LHCN-M2 (cell line): ENCODE measurements at places on chromosomes 6 and 20.

DNA sequence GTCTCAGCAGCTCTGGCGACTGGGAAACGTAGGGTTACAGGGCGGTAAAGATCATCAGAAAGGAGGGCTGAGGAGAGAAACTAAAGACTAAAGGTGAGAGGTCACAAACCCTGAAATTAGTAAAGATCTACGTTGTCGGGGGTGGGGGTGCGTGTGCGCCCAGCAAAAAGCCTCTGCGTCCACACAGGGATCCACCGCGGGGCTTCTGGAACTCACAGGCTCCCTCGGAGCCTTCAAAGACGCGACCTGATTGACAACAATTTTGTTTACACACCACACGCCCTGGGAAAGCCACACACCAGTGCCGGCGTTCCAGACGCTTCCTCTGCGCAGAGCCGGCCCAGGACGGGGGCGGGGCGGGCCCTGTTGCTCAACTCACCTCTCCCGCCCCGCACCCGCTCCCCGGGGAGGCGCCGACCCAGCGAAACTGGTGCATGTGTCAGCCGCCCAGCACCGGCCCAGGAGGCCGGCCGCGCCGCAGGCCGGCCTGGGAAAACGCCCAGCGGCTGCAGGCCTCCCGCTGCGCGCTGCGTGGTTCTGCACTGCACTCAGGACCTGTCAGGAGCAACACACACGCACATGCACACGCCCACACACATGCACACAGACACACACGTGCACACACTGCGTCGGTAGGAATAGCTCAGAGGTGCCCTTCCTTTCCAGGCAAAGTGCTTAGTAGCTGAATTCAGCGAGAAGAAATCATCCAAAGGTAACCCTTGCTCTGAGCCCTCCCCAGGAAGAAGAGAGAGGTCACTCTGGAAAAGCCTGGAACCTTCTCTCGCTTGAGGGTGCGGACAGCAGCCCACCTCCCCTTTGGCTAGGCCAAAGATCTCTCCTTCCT is 57.2 kb upstream of the ARID1B start:
- peak; percentile 69 for DNase-seq

DNA sequence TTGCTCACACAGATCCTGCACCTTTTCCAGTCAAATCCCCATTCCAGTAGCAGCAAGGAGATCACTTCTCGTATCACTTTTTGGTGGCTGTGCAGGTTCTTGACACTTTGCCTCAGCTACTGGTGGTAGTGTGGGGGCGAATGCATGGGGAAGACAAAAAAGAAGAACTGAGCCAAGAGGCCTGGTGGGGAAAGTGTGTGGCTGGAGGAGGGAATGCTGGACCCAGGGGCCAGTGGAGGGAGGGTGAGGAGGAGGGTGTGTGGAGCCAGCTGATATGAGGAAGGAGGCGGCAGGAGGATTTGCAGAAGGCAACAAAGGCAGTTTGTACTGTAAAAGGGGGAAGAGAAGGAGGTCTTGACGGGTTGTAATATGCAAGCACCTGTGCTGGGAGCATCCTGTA is 15.7 kb upstream of the HLA-C start:
- DNase-seq = no peak

DNA sequence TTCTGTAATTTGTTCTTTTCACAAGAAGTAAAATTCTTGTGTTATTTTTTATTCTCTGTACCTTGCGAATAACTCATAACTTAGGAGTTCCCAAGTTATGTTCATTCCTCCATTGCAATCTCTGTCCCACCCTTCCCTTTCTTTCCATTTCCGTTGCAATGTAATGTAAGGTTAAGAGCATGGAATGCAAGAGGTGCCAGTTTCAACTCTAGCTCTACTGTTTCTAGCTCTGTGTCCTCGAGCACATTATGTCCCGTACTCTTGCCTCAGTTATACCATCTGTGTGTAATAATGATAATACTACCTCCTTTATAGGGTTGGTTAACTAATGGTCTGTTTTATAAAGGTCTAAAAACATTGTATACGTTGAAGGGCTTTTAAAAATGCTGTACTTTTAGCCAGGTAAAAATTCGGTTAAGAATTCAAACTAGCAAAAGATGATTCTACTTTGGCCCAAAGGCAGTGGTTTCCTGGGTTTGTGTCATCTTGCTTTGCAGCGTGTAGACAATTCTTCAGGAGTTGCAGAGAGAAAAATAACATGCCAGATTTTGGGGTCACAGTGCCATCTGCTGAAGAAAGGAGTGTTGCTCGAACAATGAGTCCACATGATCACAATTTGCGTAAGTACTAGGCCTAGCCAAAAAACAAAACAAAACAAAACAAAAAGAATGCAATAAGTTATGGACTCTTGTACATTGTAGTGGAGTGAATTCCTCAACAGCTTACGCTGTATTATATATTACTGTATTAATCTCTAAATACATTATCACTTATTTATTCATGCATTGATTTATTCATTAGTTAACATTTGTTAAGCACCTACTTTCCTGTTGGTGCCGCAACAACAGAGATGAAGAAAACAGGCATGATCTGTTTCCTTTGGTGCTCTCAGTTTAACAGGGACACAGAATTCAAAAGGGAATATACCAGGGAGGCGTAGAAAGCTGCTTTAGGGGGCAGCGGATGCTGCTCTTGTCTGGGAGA is 10.0 kb upstream of the PFDN4 start:
- peak; percentile 64 for DNase-seq

- DNase-seq = peak; percentile 26
These were observed 107.4 kb downstream of the SCML4 start for GRCh38 chr6:107716688-107717089.

- DNase-seq = no peak
These were observed 50.2 kb upstream of the NOP56 start for GRCh38 chr20:2602046-2602735.

DNA sequence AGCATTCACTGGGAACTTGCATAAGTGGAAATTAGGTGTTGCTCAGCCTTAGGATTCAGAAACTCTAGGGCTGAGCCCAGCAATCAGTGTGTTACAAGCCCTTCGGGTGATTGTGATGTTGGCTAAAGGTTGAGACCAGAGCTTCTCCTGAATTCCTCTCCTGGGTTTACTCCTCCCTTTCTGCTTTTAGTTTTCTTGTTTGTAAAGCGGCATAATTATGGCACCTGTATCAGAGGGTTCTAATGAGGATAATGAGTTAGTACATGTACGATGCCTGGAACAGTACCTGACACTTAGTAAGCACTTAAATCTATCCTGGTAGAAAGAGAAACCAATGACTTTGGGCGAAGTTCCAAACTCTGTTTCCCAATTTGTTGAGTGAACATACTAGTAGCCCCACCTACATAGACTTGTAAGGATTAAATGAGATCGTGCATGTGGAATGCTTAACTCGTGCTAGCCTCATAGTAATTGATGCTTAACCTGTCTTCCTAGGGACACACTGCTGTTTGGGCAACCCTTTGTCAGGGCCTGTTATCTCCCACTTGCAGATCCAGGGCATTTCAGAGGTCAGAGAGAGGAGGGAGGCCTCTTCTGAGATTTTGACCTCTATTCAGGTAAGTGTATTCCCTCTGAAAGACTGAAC is 932 bp upstream of the EZR start:
- DNase-seq = no peak

DNA sequence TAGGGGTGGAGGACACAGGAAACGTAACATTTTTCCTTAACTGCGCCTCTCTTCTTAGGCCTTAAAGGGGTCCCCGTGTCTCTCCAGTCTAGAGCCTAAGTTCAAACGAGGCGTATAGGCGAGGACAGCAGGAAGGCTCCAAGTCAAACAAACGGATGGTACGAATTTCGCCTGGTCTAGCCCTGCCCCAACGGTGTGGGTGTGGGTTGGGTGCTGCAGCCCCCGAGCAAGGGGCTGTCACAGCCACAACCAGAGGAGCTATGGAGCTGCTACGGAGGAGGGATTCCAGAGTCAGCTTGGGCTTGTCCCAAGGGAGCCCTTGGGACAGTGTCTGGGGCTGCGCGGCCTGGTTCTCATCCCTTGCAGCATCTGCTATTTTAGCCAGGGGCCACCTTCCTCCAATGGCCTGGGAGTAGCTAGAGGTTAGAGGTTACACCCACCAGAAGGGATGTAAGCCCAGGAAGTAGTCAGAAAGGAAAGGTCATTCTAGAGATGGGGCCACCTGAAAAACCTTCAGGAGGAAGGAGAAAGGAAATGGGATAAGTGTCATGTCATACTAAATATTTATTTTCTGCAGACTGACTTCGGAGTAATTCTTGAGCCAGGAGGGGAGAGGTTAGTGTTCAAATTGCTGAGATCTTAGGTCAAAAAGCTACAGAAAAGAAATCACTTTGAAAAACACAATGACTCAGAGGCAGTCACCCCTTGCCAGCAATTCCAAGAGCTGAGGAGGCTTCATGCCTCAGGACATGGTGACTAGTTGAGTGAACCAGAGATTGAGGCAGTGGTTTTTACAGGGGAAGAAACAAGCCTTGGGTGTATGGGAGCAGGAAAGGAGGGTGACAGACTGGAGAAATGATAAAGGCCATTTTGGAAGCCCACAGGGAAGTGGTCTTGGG is 21.7 kb downstream of the VPS52 start:
- DNase-seq = peak; percentile 70

DNA sequence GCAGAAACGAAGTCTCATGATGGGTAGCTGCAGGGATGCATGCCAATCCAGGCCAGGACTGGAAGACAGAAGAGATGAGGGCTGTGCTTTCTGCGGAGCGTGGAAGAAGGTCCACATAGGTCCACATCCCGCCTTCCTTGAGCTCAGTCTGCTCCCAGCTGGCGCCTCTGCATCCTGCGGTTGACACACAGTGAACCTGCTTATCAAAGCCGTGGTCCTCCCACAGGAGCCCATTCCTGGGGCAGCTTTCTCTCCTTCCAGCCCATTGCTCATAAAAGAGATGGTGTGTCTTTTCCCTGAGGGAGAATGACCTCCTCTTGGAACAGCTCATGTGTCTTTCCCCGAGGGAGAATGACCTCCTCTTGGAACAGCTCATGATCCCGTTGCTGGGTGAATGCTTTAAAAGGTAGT is 225.4 kb downstream of the CDH4 start:
- DNase-seq = no peak

GRCh38 chr20:37726971-37727956 is 33.4 kb downstream of the CTNNBL1 start:
- peak; percentile 40 for DNase-seq

DNA sequence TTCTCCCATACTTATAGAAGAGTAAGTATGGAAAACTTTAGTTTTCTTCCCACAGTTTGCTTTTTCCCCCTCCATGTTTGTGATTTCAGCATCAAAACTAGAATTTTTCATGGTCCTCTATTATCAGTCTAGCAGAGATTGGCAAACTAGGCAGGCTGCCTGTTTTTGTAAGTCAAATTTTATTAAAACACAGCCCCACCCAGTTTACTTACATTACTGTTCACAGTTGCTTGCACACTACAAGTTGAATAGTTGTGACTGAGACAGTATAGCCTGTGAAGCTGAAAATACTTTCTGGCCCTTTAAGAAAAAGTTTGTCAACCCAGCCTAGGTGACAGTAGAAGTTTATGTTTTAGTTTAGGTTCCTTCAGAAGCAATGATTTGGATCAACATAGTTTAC is 19.5 kb downstream of the MCM8 start:
- DNase-seq = no peak

DNA sequence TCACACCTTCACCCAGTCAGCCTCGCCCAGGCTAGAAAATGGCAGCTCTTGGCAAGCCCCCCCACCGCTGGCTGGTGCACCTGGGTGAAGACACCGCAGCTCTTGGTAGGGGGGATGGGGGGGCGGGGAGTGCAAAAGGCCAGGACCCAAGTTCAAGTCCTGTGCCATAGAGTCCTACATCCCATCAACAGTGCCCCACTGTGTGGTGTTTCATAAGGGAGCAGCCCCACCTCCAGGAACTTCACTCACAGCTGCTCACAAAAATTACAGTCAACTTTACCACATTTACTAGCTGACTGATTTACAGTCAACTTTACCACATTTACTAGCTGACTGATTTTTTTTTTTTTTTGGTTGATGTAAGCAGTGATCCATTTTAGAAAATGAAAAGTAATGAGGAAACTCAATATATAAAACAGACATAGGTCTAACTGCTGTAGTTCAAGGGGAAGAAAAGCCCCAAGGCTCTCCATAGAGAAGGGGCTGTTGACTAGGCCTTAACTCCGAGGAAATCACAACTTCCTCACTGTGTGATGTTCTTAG is 208.9 kb upstream of the SNX9 start:
- DNase-seq = peak; percentile 66

- DNase-seq = no peak
These were observed 72.9 kb downstream of the SLC22A3 start for GRCh38 chr6:160420969-160421556.

DNA sequence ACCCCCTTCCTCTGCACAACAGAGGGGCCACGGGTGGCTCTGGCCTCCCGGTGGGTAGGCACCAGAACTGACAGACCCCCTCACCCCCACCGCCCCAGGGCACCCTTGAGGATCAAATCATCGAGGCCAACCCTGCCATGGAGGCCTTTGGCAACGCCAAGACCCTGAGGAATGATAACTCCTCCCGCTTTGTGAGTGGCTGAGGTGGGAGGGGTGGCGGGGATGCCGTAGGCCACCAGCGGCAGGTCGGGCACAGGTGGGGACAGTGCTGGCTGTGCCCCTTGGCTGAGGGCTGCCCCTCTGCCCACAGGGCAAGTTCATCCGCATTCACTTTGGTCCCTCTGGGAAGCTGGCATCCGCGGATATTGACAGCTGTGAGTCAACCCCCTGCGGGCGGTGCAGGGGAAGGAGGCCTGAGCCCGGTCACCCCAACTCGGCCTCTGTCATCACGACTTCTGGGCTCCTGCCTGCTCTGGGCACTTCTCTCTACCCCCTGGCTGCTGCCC is 29.1 kb downstream of the MYH7B start:
- peak; percentile 24 for DNase-seq
